ENCODE measurements at places on chromosomes 16 and 17.
A peak's percentile ranks its signal among the peaks of the same experiment; 100 is the strongest.

DNA sequence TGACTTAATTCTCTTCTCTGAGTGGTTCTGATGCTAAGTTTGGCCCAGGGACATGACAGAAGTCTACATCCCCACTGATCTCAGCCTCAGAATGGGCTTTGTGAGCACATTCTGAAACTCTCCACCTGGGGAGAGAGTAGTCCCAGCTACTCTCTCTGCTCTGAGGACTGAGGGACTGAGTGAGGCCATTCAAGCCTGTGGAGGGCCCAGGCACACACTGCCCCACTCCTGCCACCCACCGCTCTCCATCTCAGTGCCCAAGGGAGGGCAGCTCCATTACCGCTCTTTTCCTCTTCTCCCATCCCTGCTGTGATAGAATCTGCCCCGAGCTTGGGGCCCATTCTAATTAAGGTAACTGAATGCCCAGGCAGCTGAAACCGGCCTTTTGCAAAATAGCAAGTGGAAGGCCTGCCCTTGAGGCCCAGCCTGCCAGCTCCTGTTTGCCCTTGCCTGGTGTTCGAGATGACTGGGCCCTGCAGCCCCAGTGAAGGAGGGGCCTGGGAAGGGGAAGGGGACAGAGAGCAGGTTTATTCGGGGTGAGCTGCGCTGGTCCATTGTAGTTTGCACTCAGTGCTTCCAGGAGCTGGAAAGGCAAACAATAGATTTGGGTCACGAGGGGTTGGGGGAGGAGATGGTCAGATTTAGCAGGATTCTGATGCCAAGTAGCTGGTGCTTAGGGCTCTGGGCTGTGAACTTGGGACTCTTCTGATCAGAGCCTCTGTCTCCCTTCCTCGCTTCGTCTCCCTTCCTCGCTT lies 76.2 kb downstream of the RAB11FIP4 start:
- DNase-seq, result no peak

DNA sequence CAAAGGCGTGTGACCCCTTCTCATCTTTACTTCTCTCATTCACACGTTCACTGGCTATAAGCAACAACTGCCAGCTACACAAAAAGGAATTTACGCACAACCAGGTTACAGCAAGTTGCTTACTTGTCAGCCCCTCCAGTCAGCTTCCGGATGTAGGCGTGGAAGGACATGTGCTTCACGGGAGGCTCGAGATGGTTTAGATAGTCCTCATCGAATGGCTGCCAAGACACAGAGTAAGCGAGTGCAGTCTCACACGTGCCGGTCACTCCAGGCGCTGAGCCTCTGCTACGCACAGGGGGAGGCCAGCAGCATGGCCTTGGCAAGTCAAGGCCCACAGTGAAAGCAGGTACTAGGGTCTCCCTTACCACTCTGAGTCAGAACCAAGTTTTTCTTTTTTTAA lies 28.3 kb downstream of the NPLOC4 start:
- DNase-seq, result no peak

- peak; percentile 35 for DNase-seq
These were observed 486 bp downstream of the PIGS start for GRCh38 chr17:28570716-28571360.

DNA sequence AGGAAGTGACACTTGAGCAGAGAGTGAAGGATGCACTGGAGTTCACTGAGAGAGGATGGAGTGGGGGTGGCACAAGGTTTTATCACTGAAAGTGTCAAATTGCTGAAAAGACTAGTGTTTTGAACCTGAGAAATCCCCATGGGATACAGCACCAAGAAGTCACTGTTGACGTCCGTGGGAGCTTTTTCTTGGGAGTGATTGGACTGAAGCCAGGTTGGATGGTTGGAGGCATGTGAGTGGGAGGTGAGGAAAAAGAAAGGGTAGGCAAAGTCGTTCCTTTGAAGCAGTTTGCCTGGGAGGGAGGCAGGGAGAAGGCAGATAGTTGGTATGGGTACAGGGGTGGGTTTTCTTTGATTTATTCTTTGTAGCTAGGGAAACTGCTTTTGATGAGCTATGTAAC lies 39.9 kb upstream of the SDK2 start:
- DNase-seq, result no peak

DNA sequence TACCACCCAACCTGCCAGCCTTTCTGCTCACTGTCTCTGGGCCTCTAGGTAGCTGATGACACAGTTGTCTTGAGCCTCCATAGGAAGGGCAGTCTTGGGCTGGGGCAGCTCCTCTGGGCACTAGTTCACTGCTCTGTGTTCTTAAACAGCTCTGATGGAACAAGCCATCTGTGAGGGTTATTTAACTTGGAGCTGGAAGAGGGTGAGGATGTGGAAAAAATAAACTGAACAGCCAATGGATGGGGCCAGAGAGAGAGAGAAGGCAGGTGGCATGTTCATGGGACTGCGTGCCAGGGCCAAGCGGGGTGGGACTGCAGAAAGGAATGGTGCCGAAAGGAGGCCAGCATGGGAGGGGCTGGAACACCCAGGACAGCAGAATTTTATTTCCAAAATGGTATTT lies 52.6 kb downstream of the HIC1 start:
- DNase-seq, result no peak

DNA sequence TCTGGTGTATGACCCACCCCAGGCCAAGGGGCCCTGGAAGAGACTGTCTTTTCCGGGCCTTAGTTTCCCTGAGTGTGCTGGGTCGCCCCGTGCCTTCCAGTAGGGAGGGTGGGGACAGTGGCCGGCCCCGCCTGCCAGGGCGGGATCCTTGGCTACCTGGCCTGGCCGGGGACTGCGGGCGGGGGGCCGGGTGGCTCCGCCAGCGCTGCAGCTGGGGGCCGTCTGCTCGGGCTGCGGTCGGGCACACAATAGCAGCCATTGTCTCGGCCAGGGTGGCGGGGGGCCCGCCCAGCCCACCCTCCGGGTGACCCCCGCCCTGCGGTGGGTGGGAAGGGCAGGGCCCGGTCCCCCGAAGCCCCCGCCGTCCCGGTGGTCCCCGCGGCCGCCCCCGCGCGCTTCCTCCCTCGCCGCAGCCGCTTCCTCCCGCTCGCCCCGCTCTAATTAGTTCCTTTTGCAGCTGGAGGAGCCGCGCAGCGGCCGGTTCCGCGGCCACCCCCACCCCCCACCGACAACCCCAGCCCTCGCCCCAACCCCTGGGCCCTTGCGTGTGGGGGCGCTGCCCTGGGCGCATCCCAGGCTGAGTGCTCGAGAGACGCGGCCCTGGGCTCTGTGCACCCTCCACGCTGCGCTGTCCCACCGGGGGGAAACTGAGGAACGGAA lies 11.6 kb downstream of the GLIS2 start:
- DNase-seq, result no peak

GRCh38 chr16:59886021-59886420 lies 1151.9 kb upstream of the GOT2 start:
- DNase-seq, result no peak
